ENCODE measurements at places on chromosomes 3 and 15. TPM values are rescaled to one million over a fixed set of nuclear protein-coding genes. Genes with fewer than 3 reads are reported as not detected.

The CLDN11 gene
- total RNA-seq, result 267 TPM

The MORC1 gene
- 0.35 TPM for total RNA-seq

The SOX2 gene
- total RNA-seq, result 0.29 TPM

The MAP2K5 gene
- 16.8 TPM for total RNA-seq

The ZBED2 gene
- total RNA-seq, result not detected

The NPAP1 gene
- total RNA-seq, result 0.82 TPM

The SPINK8 gene
- total RNA-seq, result not detected

The KIF23 gene
- total RNA-seq, result 17.9 TPM

The CLDN18 gene
- 0.29 TPM for total RNA-seq

The BRPF1 gene
- total RNA-seq, result 17.2 TPM

The SEMA3F gene
- total RNA-seq, result 42.8 TPM

The HYAL2 gene
- total RNA-seq, result 128 TPM

The ANKDD1A gene
- total RNA-seq, result 6.9 TPM

The HHLA2 gene
- 13.8 TPM for total RNA-seq

The SLC2A2 gene
- 15.0 TPM for total RNA-seq

The GUCA1C gene
- total RNA-seq, result not detected

The GOLGA8B gene
- 67.4 TPM for total RNA-seq

The CPB1 gene
- 0.41 TPM for total RNA-seq

The DGKG gene
- 2.3 TPM for total RNA-seq

The GCHFR gene
- 26.7 TPM for total RNA-seq

The DNASE1L3 gene
- 10.0 TPM for total RNA-seq

The P2RY1 gene
- 6.9 TPM for total RNA-seq

The RGMA gene
- total RNA-seq, result 14.6 TPM

The GP5 gene
- 1.6 TPM for total RNA-seq

All from metanephros (tissue), 2 donors.